G401 (cell line): ENCODE measurements at places on chromosomes 5 and 9. TPM values are rescaled to one million over a fixed set of nuclear protein-coding genes. Genes with fewer than 3 reads are reported as not detected.

DNA sequence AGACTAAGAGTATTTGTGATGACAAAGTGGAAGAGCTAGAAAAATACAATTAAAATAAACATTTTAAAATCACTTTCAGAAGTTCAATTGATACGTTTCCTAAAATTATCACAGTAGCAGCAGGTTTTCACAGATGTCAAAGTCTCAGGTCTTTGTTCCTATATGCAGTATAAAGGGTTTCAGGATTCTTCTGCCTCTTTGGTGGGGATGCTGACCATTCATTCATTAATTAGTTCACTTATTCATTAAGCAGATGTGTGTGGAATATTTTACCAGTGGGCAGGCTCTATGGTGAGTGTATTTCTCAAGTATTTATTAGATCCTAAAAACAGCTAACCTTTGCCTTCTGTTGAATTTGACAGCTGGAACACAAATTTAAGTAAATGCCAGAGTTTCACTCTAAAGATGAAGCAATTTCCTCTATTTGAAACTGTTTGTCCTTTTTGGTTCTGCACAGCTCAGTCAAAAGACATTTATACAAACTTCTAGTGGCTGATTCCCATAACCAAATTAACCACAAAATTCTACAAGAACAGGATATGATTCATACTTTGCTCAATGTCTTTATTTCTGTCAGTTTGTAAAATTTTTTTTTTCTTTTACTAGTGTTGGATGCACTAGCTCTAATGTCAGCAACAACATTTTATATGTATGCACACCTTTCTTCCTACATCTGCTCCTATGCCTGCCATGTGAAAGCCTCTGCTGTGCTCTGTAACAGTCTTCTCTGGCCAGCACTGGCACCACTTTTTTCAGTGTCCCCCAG is 75.9 kb upstream of the PRR16 start:
- DNase-seq = no peak

Gene PRUNE2
- not detected in 2 replicates for total RNA-seq

DNA sequence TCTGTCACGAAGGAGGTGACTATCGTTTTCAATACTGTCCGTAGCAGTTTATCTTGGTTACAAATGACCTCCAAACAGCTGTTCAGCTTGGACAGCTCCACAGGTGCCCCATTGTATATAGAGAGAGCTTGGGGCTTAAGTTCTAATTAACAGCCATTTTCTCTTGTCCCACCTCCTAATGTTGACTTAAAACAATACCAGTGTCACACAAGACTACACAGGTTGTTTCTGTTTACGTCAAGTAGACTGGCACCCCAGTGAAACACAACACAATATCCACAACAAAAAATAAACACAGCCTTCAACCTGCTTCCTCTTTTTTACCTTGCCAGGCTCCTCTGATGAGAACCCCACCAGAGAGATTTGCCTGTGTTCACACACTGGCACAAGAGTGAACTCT is 39.8 kb upstream of the TLE1 start:
- no peak for DNase-seq

- DNase-seq = no peak
These were observed 74.2 kb upstream of the TNFSF8 start for GRCh38 chr9:115004545-115004944.

Gene MXD3
- 26.8 and 38.5 TPM in 2 replicates for total RNA-seq
